ENCODE measurements at places on chromosomes 6 and 20.

GRCh38 chr6:170313716-170314295, 7.2 kb downstream of the FAM120B start:
- DNase-seq: no peak

DNA sequence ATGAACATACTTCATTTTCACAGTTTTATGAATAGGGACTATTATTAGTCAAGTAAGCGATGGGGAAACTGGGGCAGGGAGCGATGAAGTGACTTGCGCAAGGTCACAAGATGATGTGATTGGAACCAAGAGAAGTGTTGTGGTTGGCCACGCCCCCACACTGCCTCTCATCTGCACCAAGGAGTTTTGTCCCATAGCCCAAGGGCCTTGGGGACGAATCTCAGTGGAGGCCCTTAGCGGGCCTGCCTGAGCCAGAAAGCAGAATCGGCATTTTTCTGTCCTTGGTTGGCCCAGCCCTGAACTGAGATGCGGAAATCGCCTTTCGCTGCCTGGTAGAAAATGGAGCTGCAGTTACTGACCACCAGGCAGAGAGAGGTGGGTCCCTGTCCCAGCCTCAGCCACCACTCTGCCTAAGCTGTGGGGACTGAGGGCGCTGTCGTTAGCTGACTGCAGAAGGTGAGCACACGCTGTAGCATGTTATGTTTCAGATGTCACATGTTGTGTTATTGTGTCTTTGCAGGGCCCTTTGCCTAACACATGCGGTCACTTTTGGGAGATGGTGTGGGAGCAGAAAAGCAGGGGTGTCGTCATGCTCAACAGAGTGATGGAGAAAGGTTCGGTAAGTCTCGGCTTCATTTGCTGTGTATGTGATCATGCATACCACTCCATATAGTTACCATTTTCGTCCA, 57.8 kb downstream of the PTPN1 start:
- no peak for DNase-seq

GRCh38 chr20:61934716-61935530, 130.8 kb downstream of the TAF4 start:
- DNase-seq: no peak

DNA sequence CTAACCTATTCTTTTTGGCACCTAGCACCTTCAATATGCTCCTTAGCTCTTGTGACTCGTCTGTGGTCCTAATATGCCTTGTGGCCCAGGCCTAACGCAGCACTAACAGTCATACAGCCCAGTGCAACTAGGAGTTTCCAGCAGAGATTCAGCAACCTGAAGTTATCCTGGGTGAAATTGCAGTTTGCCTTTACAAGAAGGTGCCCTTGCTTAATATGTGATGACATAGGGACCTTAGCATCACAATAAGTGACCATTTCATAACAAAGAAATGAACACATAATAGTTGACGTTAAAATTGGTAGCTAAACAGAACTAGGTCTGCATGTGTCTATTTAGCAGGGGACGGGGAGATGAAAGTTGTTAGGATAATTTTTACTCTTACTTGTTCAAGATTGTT, 10.1 kb downstream of the FIG4 start:
- no peak for DNase-seq

- DNase-seq: no peak
Measured at GRCh38 chr6:20569000-20569610, 34.8 kb downstream of the CDKAL1 start.

DNA sequence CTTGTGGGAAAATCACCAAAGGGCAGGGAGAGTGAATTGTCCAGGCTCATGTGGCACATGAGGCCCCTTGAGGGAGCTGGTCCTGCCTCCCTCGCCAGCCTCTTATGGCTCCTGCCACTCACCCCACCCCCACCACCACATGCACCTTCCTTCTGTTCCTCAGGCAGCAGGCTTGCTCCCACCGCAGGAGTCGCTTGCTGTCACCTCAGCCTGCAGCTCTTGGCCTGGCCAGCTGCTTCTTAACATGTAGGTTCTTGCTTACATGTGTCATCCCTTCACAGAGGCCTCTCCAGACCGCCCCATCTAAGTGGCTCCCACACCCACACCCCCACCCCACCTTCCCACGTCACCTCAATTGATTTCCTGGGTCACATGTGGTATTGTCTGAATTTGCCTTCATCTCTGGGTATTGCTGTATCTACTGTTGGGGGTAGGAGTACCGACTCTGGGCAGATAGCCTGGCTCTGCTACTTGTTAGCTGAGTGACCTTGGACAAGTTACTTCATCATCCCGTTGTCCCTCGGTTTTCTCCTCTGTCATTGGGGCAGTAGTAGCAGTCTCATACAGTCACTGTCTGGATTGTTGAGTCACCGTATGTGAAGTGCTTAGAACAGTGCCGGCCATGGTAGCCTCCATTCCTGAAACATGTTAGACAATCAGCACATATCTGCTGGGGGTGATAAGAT, 41.7 kb downstream of the SLC9A8 start:
- DNase-seq: no peak

GRCh38 chr20:58995461-58996225, 11.4 kb downstream of the CTSZ start:
- DNase-seq: no peak

DNA sequence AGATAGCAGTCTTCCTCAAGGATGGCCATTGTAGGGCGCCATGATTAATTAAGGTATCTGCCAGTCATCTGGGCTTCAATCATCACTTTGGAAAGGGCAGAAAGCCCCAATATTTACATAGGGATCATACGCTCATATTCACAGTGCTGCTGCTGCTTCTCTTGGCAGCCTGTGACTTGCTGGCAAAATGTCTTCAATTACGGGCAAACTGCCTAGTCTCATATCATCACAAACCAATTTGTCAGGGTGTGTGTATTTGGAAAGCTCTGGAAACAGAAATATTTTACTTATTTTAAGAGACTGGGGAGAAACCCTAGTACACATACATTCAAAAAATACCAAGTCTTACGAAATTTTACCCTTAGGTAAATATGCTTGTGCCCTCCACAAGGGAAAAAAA, 77.6 kb downstream of the SAMD5 start:
- no peak for DNase-seq
